ENCODE measurements at places on chromosomes 3 and 15.

DNA sequence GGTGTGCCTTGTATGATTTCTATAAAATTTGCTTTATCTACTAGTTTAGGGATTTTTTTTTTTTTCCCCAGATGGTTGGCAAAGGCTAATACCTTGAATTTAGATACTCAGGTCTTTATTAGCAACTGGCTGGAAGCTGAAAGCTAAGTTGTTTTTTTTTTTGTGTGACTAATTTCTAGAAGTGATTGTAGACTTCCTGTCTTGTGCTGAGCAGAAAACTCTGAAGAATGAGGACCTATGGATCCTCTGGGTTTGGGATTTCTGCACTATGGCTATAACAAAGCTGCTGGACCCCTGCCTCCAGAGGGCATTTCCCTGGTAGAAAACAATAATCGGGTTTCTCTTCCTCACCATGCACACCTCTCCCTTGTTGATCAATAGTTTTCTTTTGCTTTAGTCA, 10.0 kb downstream of the ARIH2 start:
- no peaks in the 10 kb centered on the region for H3K27me3 ChIP-seq
- peaks cover 7% of the 10 kb centered on the region for H3K4me1 ChIP-seq
- H3K4me3 ChIP-seq: no peak overlapping the region
- no peak overlapping the region for H3K27ac ChIP-seq
- DNase-seq: no peak

DNA sequence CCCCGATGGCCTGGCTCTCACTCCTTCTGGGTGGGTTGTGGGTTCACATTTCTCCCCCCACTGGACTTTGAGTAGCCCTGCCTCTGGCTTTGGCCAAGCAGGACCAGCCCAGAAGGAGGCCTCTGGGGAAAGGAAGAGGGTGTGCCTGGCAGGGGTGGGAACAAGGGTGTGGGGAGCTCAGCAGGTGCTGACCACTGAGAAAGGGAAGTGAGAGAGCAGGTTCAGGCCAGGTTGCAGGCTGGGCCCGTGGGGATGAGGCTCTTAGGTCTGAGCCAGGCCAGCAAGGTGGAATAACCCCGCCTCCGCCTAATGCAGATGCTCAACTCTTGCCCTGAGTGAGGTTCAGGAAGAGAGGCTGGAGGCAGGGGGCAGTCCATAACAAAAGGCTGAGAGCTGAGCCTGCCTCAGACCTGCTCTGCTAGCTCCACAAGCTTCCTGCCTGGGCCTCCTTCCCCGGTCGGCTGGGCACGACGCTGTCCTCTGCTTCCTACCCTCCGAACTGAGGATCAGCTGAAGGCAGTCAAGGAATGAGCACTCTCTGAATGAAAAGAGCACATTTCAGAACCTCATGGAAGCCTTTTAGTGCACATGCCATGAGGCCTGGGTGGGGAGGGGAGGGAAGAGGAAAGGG, 82.7 kb downstream of the TLE3 start:
- H3K27me3 ChIP-seq: no peaks in the 10 kb centered on the region
- H3K4me1 ChIP-seq: peaks cover 16% of the 10 kb centered on the region
- H3K36me3 ChIP-seq: no peaks in the 10 kb centered on the region
- no peak overlapping the region for H3K4me3 ChIP-seq
- no peak overlapping the region for H3K27ac ChIP-seq

DNA sequence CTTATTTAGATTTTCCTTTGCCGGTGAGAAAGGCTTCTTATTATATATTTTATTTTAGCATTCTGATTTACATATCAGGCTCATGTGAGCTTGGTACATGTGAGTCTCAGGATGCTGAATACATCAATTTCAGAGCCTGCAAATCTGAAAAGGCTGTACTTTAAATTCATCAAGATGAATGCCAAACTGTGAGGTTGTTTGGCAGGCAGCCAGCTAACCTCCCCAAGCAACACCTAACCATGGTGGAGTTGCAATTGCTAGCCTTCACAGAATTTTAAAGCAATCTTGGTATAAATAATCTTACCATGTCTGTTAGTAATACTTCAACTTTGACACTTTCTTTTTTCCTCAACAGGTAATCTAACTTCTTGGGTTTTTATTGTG, 252.5 kb downstream of the CDIN1 start:
- H3K4me1 ChIP-seq: no peaks in the 10 kb centered on the region
- H3K4me3 ChIP-seq: no peak overlapping the region
- no peaks in the 10 kb centered on the region for H3K27me3 ChIP-seq
- no peaks in the 10 kb centered on the region for H3K36me3 ChIP-seq
- H3K27ac ChIP-seq: no peak overlapping the region

GRCh38 chr15:40347559-40348473, 3.0 kb upstream of the PHGR1 start:
- no peaks in the 10 kb centered on the region for H3K36me3 ChIP-seq
- H3K4me1 ChIP-seq: no peaks in the 10 kb centered on the region
- no peak overlapping the region for H3K27ac ChIP-seq
- H3K4me3 ChIP-seq: no peak overlapping the region

DNA sequence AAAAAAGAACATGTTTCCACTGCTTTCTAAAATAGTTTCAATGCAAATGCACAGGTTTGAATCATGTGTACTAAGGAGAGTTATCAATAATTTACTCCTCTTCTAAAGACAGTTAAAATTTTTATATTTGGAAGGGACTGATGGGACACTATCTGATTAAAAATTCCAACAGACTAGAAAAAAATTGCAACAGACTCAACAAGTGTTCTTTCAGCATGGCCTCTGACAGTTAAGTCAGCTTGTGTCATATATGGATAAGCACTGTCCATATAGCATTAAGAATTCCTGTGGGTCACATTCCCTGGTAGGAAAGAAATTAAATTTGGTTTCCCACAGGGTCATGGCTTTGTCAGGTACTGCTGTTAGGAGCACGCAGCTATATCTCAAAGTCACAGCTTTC, 96.8 kb downstream of the OSBPL10 start:
- DNase-seq: no peak
- no peaks in the 10 kb centered on the region for H3K27me3 ChIP-seq
- H3K27ac ChIP-seq: no peak overlapping the region
- no peaks in the 10 kb centered on the region for H3K36me3 ChIP-seq
- H3K4me1 ChIP-seq: no peaks in the 10 kb centered on the region
- no peak overlapping the region for H3K4me3 ChIP-seq

DNA sequence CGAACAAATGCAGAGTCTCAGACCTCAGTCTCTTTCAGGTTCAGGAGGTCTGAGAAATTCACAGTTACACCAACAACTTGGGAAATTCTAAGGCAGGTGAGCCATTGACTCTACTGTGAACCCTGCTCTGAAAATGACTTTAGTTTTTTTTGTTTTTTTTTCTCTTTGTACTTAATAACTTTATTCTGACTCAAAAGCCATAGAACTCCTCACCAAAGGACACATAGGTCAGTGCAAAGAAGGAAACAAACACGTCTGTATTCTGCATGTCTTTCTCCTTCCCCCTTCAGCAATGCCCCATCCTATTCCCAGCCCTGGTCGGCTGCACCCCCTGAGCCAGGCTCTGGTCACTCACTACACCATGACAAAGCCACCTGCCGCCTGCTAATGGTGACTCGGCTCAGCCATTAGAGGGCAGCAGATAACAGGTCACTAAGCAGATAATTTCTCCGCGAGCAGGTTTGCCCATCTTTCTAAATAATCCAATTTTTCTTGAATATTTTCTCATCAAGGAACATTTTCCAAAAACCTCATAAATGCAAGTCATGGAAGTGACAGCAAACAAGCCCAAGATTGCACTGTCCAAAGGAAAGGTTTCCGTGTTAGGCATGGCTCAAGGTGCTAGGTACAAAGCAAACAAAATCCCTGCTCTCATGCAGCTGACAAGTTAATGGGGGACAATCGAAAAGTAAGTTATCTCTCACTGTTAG, 37.7 kb downstream of the TM4SF4 start:
- H3K27ac ChIP-seq: no peak overlapping the region
- peaks cover 6% of the 10 kb centered on the region for H3K4me1 ChIP-seq
- H3K4me3 ChIP-seq: no peak overlapping the region
- DNase-seq: peak; percentile 70
- H3K36me3 ChIP-seq: no peaks in the 10 kb centered on the region
- H3K27me3 ChIP-seq: no peaks in the 10 kb centered on the region

DNA sequence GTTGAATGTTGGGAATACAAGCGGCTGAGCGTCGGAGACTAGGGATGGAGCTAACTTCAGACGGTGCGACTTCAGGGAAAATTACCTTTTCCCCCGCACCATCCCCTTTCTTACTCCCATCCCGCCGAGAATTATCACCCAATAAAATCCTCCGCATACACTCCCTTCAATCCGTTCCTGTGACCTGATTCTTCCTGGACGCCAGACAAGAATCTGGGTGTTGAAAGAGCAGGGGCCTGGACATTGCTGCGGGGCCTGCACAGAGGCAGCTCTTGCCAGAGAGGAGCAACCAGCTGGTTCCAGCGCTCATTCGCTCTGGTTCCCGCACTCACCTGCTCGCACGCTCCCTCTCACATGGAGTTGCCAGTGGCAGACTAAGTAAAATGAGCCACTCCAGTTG, 241.9 kb downstream of the ALCAM start:
- no peak for DNase-seq
- no peaks in the 10 kb centered on the region for H3K36me3 ChIP-seq
- H3K4me3 ChIP-seq: no peak overlapping the region

- H3K4me1 ChIP-seq: peaks cover 16% of the 10 kb centered on the region
- no peaks in the 10 kb centered on the region for H3K36me3 ChIP-seq
- H3K27ac ChIP-seq: no peak overlapping the region
- H3K27me3 ChIP-seq: peaks cover 47% of the 10 kb centered on the region
Measured at GRCh38 chr3:96814651-96815567, 515 bp downstream of the EPHA6 start.

DNA sequence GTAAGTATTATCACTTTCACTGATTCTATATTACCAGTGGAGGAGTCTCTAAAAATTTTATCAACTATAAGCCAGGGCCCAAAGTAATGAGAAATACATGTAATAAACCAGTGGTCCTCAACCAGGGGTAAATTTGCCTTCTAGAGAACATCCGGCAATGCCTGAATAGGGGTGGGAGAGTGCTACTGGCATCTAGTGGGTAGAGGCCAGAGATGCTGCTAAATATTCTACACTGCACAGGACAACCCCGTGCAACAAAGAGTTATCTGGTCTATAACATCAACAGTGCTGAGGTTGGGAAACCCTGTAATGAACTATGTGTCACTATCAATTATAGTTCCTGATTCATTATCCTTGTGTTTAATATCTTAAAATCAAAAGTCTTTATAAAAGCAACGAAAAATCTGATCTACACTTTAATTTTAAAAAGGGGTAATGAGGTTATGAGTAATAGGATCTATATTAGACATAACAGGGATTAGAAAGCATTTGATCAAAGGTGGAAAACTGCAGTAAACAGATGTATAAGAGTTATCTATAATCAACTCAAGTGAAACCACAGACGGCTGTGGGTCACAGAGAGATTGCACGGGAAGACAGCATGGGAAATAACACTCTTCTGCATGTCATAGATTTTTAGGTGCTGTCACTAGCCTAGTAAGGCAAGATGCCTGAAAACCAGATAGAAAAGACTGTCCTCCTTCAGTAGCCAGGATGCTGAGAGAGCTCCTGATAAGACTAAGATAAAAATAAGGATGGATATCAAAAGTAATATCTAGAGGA, 2.0 kb downstream of the LYSMD2 start:
- no peak overlapping the region for H3K4me3 ChIP-seq
- H3K4me1 ChIP-seq: no peaks in the 10 kb centered on the region

DNA sequence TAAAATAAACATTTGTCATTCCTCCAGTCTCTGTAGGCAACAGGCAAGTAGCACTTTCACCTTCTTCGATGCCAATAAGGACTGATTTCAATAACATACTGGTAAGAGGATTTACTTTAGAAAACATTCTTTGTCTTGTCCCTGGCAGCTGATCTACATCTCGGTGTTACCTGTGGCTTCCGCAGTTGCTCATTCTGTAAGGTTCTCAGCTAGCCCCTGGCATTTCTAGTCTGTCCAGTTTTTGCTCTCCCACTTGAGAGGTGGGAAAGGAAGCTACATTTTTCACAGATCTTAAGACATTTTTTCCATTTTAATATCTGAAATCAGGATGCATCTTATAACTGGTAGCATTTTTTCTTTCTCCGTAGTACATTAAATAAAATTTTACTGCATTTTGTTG, 19.7 kb upstream of the MAP6D1 start:
- no peak for DNase-seq
- no peaks in the 10 kb centered on the region for H3K27me3 ChIP-seq
- no peaks in the 10 kb centered on the region for H3K4me1 ChIP-seq
- no peak overlapping the region for H3K27ac ChIP-seq
- peaks cover 55% of the 10 kb centered on the region for H3K36me3 ChIP-seq
- H3K4me3 ChIP-seq: no peak overlapping the region

GRCh38 chr3:196463478-196463756, 31.2 kb upstream of the UBXN7 start:
- H3K4me1 ChIP-seq: no peaks in the 10 kb centered on the region
- no peaks in the 10 kb centered on the region for H3K27me3 ChIP-seq
- H3K36me3 ChIP-seq: no peaks in the 10 kb centered on the region
- no peak overlapping the region for H3K27ac ChIP-seq
- no peak for DNase-seq

DNA sequence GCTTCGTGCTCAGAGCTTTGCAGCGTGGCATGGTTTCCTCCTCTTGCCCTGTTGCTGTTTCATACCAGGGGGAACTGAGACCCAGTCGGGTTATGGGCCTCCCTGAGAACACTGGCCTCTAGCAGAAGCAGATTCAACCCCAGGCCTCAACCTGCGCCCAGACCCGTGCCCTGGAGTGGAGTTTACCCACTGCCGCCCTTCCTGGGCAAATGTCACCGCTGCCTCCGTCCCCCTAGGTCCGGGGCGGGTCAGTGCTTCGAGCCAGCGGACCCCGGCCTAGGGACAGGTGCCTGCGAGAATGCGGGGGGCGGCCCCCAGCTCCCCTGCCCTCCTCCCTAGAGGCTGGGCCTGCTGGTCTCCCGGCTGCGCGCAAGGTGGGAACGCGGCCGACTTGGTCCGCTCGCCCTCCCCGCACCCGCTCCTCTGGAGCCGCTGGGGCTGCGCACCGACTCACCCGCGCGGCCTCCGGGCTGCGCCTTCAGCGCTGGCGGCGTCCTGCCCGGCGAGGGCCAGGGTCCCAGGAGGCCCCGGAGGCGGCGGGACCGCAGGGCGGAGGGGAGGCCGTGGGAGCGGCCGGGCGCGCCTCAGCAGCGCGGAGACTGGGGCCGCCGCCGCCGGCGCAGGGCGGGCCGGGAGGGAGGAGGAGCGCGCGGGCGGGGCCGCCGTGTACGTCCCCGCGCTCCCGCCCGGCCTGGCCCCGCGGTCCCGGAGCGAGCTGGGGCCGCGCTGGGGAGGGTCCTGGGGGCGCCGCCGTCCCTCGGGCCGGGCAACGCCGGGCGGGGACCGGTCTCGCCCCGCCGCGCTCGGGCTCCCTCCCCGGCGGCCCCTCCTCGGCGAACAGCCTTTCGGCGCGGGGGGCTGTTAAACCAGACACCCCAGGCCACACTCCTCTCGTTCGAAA, at the start of gene PIGZ:
Gene PIGZ (minus strand): TSS at position 601 of the 901 bp plus-strand sequence. CDS start 16,802 bp downstream, outside the sequence.
- no peaks in the 10 kb centered on the region for H3K27me3 ChIP-seq
- no peaks in the 10 kb centered on the region for H3K36me3 ChIP-seq
- H3K4me3 ChIP-seq: peak within 1 kb of the TSS; percentile 75
- DNase-seq: peak; percentile 46

GRCh38 chr3:157263027-157263426, 103.1 kb upstream of the CCNL1 start:
- no peak overlapping the region for H3K4me3 ChIP-seq
- no peak overlapping the region for H3K27ac ChIP-seq
- no peaks in the 10 kb centered on the region for H3K4me1 ChIP-seq
- DNase-seq: no peak
- H3K36me3 ChIP-seq: no peaks in the 10 kb centered on the region

GRCh38 chr3:31571325-31571724, 38.6 kb downstream of the STT3B start:
- H3K4me3 ChIP-seq: no peak overlapping the region
- no peaks in the 10 kb centered on the region for H3K36me3 ChIP-seq
- DNase-seq: no peak
- H3K27me3 ChIP-seq: no peaks in the 10 kb centered on the region

Measured in A673 (cell line).